Lower lobe of right lung (tissue), 2 donors: ENCODE measurements at places on chromosomes 3 and 15. TPM values are rescaled to one million over a fixed set of nuclear protein-coding genes. Genes with fewer than 3 reads are reported as not detected.

- no peak overlapping the region for H3K4me3 ChIP-seq
- no peaks in the 10 kb centered on the region for H3K4me1 ChIP-seq
- no peak overlapping the region for H3K27ac ChIP-seq
- no peak for DNase-seq
- no peaks in the 10 kb centered on the region for H3K36me3 ChIP-seq
- no peaks in the 10 kb centered on the region for H3K27me3 ChIP-seq
Observed at GRCh38 chr3:41274944-41275668, 75.8 kb downstream of the CTNNB1 start.

DNA sequence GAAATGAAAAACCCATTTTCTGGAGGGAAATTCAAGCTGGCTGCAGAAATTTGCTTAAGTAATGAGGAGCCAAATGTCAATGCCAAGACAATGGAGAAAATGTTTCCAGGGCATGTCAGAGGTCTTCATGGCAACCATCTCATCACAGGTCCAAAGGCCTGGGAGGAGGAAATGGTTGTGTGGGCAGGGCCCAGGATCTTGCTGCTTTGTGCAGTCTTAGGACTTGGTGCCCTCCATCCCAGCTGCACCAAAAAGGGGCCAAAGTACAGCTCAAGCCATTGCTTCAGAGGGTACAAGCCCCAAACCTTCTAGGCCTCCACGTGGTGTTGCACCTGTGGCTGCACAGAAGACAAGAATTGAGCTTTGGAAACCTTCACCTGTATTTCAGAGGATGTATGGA lies 59.3 kb downstream of the POMGNT2 start:
- no peaks in the 10 kb centered on the region for H3K27me3 ChIP-seq
- H3K4me3 ChIP-seq = no peak overlapping the region
- H3K4me1 ChIP-seq = no peaks in the 10 kb centered on the region

DNA sequence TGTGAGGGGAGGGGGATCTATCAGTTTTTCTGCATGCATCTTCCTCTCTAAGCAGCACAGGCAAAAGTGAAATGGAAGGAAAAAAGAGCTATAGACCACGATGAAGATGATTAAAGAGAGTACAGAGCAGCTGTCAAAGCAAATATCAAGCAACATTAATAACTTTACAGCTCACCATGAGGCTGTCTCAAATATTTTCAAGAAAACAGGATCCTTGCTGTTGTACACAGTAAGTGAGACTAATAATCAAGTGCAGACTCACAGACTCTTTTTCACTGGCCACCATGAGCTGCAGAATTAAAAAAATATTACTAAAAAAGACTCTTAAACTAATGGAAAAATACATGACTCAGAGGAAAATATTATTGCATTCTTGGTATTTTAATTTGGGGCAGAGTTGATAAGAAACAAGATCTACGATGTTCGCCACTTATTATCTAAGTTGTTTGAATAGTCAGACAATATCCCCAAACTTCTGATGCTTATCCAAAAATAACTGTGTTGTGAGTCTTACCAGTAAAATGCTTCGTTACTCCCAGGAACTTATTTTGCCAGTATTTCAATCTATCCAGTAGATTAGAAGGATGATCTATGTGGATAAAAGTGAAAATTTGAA lies 817.5 kb upstream of the ALCAM start:
- H3K27ac ChIP-seq = no peak overlapping the region
- no peaks in the 10 kb centered on the region for H3K27me3 ChIP-seq
- no peak for DNase-seq

DNA sequence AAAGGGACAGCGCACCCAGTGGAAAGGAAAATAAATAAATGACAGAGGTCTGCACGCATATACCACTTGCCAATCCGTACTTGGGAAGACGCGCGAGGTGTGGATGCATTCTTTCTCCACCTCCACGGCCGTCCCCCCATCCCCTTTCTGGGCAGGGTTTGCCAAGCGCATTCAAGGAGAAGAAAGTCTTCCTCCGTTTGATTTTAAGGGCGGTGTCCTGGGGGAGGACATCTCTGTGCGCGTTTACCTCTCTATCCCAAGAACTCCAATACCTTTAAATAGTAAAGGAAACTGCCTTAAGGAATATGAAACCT lies 576 bp upstream of the MB21D2 start:
- peak overlapping the region; percentile 74 for H3K4me3 ChIP-seq
- DNase-seq = no peak
- H3K36me3 ChIP-seq = no peaks in the 10 kb centered on the region
- peak overlapping the region; percentile 90 for H3K27ac ChIP-seq
- H3K27me3 ChIP-seq = peaks cover 4% of the 10 kb centered on the region
- H3K4me1 ChIP-seq = peaks cover 22% of the 10 kb centered on the region

GRCh38 chr15:41647262-41647661 lies 12.9 kb upstream of the MGA start:
- no peaks in the 10 kb centered on the region for H3K27me3 ChIP-seq
- H3K36me3 ChIP-seq = no peaks in the 10 kb centered on the region
- peaks cover 5% of the 10 kb centered on the region for H3K4me1 ChIP-seq
- no peak overlapping the region for H3K27ac ChIP-seq

DNA sequence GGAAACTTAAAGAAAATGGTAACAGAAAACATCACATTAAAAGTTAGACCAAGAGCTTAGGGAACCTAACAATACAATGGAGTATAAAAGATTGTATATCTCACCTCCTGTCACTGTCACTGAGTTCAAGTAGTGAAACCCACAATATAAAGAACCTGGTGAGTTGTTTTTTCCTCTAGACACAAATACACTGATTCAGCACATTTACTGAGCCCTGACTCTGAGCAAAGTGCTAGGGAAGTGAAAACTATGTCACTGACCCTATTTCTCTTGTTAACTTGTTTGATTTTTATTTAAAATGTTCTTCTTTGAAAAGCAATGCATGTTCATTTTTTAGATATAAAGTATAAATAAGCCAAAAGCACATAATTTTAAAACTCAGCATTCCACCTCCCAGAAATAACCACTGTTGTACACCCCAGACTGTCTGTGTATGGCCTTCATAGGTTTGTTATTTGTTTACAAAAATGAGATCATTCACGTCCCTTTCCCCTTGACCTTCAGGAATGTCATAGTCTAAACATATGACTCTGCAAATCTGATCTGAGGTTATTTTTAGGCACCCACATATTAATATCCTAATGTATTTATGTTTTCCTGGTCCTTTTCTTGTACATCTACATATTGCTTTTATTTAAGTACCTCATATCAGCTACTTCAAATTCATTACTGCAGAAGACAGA lies 69.2 kb upstream of the CSTA start:
- H3K27ac ChIP-seq = no peak overlapping the region
- no peaks in the 10 kb centered on the region for H3K27me3 ChIP-seq
- no peaks in the 10 kb centered on the region for H3K36me3 ChIP-seq
- H3K4me1 ChIP-seq = no peaks in the 10 kb centered on the region
- DNase-seq = no peak

GRCh38 chr3:147730284-147730683 lies 321.1 kb downstream of the ZIC1 start:
- no peaks in the 10 kb centered on the region for H3K27me3 ChIP-seq
- H3K4me1 ChIP-seq = no peaks in the 10 kb centered on the region
- H3K36me3 ChIP-seq = no peaks in the 10 kb centered on the region
- H3K27ac ChIP-seq = no peak overlapping the region
- DNase-seq = no peak

DNA sequence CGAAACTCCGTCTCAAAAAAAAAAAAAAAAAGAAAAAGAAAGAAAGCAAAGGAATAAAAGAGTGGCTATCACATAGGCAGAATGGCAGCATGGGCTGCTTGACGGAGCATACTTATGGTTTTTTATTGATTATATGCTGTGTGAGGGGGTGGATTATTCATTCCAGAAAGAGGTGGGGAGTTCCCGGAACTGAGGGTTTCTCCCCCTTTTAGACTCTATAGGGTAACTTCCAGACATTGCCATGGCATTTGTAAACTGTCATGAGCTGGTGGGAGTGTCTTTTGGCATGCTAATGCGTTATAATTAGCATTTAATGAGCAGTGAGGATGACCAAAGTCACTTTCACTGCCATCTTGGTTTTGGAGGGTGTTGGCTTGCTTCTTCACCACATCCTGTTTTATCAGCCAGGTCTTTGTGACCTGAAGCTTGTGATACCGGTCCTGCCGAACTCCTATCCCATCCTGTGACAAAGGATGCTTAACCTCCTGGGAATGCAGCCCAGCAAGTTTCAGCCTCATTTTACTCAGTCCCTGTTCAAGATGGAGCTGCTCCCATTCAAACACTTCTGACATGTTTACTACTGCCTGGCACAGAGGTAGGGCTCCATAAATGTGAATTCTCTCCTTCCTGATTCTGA lies 15.8 kb upstream of the ABHD17C start:
- no peaks in the 10 kb centered on the region for H3K36me3 ChIP-seq
- H3K4me3 ChIP-seq = no peak overlapping the region
- DNase-seq = no peak

- no peaks in the 10 kb centered on the region for H3K27me3 ChIP-seq
- peaks cover 7% of the 10 kb centered on the region for H3K4me1 ChIP-seq
- DNase-seq = no peak
- no peak overlapping the region for H3K4me3 ChIP-seq
- H3K27ac ChIP-seq = no peak overlapping the region
Observed at GRCh38 chr15:39789736-39790135, 7.1 kb upstream of the FSIP1 start.

- H3K36me3 ChIP-seq = no peaks in the 10 kb centered on the region
- H3K4me3 ChIP-seq = no peak overlapping the region
- H3K27me3 ChIP-seq = no peaks in the 10 kb centered on the region
- no peak overlapping the region for H3K27ac ChIP-seq
- no peaks in the 10 kb centered on the region for H3K4me1 ChIP-seq
Observed at GRCh38 chr3:13718436-13718835, 161.4 kb downstream of the WNT7A start.

DNA sequence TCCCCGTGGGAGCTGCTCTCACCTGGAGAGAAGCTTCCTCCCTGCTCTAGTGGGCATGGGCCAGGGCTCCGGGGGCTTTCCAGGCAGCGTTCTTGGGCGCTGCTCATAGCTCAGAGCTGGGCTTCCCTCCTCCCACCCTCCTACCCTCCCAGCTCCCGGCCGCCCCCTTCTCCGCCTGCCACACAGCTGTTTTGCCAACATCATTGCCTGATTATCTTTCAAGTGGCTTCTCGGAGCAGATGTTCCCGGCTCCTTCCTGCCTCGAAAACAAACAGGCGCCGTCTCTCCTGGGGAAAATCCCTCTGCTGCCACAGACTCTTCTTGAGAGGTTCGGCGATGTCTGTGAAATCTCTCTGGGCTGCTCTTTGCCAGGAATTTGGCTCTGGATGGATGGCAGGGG lies 195.6 kb downstream of the RPLP1 start:
- no peaks in the 10 kb centered on the region for H3K36me3 ChIP-seq
- no peaks in the 10 kb centered on the region for H3K4me1 ChIP-seq
- no peak overlapping the region for H3K4me3 ChIP-seq
- peaks cover 7% of the 10 kb centered on the region for H3K27me3 ChIP-seq

DNA sequence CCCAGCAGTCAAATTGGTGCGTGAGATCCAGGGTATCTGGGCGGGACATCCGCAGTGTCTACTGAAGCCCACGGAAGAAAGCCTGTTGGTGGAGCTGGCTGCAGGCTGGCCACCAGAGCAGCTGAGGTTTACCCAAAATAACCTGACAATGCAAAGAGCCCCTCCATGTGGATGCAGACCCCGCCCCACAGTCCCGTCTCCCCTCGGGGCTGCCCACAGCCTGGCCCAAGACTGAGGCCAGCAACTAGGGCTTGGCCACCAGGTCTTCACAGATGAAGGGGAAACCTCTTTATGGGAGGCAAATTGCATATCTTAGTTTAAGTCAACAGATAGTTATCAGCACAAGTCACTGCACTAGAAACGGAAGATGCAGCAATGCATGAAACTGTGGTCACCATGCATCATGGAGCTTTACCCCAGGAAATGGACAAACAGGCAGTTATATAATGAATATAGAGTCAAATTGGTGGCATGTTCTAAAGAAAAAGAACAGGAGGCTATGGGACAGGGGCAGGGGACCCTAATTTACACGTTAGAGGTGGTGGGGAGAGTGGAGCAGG lies 86.3 kb downstream of the ARNT2 start:
- H3K4me3 ChIP-seq = no peak overlapping the region
- DNase-seq = no peak
- H3K4me1 ChIP-seq = peaks cover 10% of the 10 kb centered on the region
- H3K27me3 ChIP-seq = no peaks in the 10 kb centered on the region
- H3K27ac ChIP-seq = no peak overlapping the region
- no peaks in the 10 kb centered on the region for H3K36me3 ChIP-seq

- H3K4me1 ChIP-seq = no peaks in the 10 kb centered on the region
Observed at GRCh38 chr15:37824717-37825382, 109.6 kb upstream of the TMCO5A start.

GRCh38 chr3:130939753-130940152 lies 45.9 kb downstream of the ATP2C1 start:
- no peak overlapping the region for H3K27ac ChIP-seq
- H3K4me3 ChIP-seq = no peak overlapping the region
- H3K36me3 ChIP-seq = peaks cover 60% of the 10 kb centered on the region
- DNase-seq = no peak
- H3K4me1 ChIP-seq = no peaks in the 10 kb centered on the region
- no peaks in the 10 kb centered on the region for H3K27me3 ChIP-seq

DNA sequence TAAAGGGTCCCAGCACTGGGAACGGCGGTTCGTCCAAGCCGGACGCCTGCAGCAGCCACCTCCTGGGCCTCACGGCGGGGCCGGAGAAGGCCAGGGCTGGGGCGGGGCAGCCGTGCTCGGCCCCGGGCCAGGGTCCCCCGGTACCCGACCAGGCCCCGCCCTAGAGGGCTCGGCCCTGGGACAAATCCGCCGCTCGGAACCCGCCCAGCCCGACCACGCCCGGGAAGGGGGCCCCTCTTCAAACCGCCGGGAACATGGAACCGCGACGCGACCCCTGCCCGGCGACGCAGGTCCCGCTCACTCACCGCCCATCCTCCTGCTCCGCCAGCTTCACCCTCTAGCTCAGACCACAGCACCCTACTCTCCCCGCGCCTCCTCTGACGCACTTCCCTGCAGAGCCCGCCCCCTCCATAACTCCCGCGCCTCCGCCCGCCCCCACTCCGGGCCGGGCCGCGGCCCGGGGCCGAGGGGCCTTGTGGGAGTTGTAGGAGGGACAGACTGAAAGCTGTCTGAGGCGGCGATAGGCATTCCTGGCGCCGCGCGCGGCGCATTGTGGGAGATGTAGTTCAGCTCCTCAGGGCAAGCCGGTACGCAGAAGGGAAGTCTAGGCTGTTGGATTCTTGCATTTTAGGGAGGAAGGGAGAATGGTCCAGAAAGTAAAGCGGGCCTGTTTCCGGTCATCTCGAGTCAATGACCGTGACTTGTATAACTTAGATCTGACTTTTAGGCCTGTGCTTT lies at the start of gene CLDND1:
CLDND1 (minus strand) TSS at position 359 of the 738 bp plus-strand sequence. CDS start 1,478 bp downstream, outside the sequence.
- H3K27me3 ChIP-seq = no peaks in the 10 kb centered on the region
- H3K27ac ChIP-seq = peak within 1 kb of the TSS; percentile 94
- peak; percentile 99 for DNase-seq

The TMEM40 gene
- total RNA-seq = 1.0 TPM

The GOLGA8M gene
- 2.9 TPM for total RNA-seq

The VPS13C gene
- total RNA-seq = 100 TPM

The BNC1 gene
- total RNA-seq = 0.21 TPM

The NOX5 gene
- not detected for total RNA-seq

The KCNMB3 gene
- total RNA-seq = 2.9 TPM

The HHLA2 gene
- 4.9 TPM for total RNA-seq

The CXCR6 gene
- 4.3 TPM for total RNA-seq

The CCR9 gene
- not detected for total RNA-seq

The PROS1 gene
- 49.5 TPM for total RNA-seq

The GPR156 gene
- 0.32 TPM for total RNA-seq
